ENCODE measurements at places on chromosomes 5 and 9. TPM values are rescaled to one million over a fixed set of nuclear protein-coding genes. Genes with fewer than 3 reads are reported as not detected.
A peak's percentile ranks its signal among the peaks of the same experiment; 100 is the strongest.

- DNase-seq: peak; percentile 48
Measured at GRCh38 chr9:95980262-95981125, 105.0 kb downstream of the ERCC6L2 start.

GRCh38 chr9:75692309-75692708, 198.2 kb upstream of the PCSK5 start:
- no peak for DNase-seq

- DNase-seq: no peak
Measured at GRCh38 chr5:66652818-66653217, 56.6 kb downstream of the MAST4 start.

DNA sequence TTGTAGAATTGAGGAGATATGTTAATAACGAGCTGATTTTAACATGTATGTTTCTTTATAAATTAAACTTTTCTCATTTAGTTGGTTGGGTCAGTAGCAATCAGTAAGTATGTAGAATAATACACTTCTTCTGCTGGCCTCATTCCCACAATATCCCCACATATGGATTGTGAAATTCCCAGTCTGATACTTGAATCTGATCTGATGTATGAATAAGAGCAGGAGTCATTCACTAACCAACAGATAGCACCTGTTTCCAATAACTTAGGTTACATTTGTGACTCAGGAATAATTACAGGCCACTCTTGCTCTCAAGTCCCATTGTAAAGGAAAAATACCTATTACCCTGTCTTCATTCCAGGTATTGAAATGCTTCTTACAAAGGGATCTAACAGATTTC, 23.9 kb downstream of the SLC36A1 start:
- DNase-seq: no peak

- DNase-seq: no peak
Measured at GRCh38 chr9:119941091-119941490, 571.9 kb upstream of the BRINP1 start.

DNA sequence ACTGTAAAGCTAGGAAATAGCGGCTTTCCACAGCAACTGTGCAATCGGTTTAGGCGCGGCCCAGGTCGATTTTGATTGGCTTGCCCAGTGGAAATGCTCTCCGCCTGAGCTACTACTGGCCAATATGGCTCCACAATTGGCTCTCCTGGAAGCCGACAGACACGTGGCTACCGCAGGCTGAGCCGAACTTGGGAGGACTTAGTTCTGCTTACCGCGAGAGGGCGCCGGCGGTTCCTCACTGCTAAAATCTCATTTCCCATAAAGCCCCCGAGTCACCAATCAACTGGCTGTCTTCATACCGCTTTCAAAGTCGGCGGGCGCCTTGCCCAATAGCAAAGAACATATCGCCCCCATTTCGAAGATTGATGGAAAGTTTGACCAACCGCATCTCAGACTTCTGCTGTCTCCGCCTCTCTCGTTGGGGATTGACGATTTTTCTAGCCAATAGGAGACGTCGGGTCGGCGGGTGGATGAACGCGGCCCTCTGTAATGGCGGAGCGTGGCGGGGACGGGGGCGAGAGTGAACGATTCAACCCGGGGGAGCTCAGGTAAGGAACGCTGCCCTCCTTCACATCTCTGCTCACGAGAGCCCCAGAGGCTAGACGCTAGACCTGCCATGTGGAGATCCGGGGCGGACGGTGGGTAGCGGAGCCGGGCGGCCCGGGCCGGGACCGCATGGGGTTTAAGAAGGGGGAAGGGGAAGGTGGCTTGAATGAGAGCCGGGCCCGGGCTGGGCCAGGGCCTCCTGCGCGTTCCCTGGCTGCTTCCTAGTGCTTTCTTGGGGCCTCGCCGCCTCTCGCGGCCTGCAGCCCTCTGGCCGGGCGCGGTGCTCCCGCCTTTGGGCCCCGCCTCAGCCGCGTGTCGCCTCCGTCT, at the start of gene TCERG1:
Gene TCERG1 (plus strand): TSS at position 473 of the 873 bp plus-strand sequence. CDS start 17 bp downstream, at position 490.
- peak; percentile 100 for DNase-seq

DNA sequence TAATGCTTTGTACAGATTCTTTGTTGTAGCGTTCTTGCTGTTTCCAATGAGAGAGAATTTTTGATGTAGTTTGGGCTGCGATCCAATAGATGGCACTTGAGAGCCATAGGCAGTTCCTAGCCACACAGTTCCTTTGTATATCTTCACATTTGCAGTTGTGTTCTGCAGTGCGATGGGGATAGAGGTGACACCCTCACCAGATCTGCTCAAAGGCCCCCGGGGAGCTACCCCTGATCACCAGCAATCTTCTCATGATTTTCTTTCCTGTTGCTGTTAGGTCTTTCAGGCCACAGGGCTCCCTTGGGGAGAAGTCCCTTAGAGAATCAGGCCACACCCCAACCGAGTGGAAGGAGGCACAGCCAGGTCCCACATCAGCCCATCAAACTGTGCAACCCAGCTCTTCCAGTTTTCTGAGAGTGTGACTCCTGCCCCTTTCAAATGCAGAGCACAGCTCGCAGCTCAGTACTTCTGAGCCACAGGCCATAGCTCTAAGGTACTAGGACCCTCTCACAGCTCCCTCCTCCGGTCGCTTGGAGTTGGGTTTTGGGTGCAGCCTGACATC, 353.7 kb downstream of the SLCO4C1 start:
- peak; percentile 55 for DNase-seq

DNA sequence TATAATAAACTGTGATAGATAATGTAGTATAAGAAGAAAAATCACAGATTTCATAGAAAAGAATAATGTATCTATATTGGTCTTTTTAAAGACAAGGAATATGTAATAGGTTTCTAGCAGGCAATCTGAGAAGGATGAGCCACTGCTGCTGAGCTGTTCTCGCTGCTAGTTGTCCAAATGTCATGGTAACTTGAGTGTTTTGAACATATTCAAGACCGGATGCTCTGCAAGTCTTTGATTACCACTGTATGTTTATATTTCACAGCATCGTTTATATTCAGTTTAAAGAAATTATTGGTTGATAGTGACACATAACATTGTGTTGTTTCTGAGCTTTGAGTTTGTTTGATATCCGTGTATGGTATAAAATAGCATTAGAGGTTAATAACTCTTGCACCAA, 9.6 kb downstream of the C5orf47 start:
- no peak for DNase-seq

DNA sequence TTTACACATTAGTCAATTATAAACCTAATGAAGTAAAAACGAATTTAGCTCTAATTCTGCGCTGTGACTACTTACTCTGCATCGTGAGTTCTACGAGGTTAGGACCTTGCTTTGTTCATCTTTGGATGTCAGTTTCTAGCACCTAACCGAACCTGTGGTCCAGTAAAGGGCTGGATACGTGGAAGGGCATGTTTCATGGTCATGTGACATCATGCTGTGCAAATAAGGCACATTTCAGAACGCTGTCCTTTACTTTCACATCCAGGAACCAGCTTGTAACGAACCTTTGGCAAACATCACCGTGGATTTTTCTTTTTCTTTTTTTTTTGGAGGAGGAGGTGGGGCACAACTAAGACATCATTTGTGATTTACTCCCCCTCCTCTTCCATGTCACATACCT, 15.0 kb downstream of the BASP1 start:
- DNase-seq: no peak

DNA sequence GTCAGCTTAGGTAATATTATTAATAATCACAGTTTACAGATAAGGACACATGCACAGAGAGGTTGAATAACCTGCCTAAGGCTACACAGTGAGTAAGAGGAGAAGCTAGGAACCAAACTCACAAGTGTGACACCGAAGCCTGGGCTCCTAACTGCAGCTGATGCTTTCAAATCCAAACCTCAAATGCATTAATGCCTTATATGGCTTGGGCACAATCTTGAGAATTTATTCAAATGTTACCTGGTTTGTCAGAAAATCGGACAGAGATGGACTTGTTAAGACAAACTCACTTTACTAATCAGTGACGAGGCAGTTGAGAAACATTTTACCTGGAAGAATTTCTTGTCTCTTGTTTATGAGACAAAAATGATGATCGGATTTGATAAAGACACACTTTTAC, 54.7 kb downstream of the DAP start:
- no peak for DNase-seq

GRCh38 chr9:114399381-114399780, 11.6 kb upstream of the AKNA start:
- DNase-seq: no peak

DNA sequence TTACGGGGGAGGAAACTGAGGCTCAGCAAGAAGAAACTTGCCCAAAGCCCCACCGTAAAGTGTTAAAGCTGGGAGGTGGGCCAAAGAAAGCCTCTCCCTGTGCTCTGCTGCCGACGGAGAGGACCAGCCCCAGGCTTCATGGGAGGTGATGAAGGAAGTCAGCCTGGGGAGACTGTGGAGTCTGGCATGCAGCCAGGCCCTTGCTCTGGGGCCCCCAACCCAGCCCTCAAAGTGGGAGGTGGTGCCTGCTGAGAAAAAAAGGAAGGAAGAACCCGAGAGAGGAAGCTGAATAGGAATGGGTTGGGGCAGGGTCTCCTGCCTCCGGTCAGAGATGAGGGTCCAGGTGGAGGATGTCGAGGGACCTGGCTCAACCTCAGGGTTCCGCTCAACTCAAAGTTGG, 3.8 kb downstream of the RNF44 start:
- DNase-seq: peak; percentile 58

- no peak for DNase-seq
Measured at GRCh38 chr9:74644023-74644422, 146.9 kb downstream of the RORB start.

GRCh38 chr9:35180801-35181200, 19.0 kb downstream of the UNC13B start:
- DNase-seq: no peak

GRCh38 chr9:136516191-136516654, 29.6 kb downstream of the NOTCH1 start:
- DNase-seq: no peak

DNA sequence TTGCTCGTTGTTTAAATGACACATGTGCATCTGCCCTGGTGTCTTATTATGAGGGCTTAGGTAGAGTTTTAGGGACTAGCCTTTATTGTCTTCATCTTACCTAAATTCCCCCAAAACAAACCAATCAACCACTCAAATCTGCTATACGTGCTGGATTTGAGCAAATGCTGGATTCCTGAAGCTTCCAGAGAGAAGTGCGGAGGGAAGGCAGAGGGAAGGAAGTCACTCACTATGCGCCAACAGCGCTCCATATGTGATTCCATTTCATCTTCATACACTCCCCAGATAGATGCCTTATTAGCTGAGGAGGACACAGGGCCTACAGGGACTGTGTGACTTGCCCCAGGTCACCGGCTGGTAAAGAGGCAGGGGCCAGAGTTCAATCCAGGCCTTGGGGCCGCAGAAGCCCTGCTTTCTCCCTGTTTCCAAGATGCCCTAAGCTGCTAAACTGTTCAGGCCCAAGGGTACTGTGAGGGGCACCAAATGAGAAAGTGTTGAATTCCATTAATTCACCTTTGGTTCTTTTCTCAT, 63.5 kb downstream of the OTULIN start:
- no peak for DNase-seq

- DNase-seq: no peak
Measured at GRCh38 chr9:123787416-123787815, 142.5 kb downstream of the DENND1A start.

GRCh38 chr5:107519900-107520354, 150.8 kb downstream of the EFNA5 start:
- peak; percentile 50 for DNase-seq

GRCh38 chr5:159010661-159011442, 88.9 kb downstream of the EBF1 start:
- DNase-seq: no peak

GRCh38 chr5:141914199-141914743, 9.4 kb upstream of the DELE1 start:
- DNase-seq: peak; percentile 41

DNA sequence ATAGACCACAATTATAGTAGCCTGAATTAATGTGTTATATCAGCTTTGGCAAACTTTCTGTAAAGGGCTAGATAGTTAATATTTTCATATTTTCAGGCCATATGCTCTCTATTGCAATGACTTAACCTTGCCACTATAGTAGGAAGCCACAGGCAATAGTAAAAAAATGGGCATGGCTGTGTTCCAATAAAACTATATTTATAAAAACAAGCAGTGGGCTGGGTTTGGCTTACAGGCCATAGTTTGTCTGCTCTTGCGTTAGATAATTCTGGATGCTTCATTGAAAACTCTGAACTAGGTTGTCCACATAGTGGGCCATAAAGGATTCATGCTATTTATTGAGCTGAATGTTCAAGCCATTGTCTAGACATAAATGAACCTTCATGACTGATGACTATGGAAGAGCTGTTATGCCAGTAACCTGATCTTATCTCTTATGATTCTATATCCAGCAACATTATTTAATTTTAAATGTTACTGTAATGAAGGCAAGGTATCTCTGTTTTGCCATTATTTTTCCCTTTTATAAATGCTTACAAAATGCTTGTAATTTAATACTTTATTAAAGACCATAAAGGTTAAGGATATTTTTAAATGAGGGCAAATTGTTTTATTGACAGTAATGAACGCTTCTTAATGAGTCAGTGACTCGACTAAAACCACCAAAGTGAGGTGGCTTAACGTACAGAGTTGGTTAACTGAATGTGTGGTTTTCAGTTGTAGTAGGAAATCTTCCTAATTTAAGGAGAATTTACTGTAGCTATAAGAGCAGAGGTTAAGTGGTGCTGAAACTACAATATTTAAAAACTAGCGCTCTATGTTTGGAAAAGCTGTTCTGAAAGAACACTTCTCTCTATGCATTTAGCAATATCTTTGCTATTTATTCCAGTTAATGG, 560.6 kb downstream of the PRR16 start:
- DNase-seq: no peak

- DNase-seq: no peak
Measured at GRCh38 chr5:116152169-116152568, 67.3 kb downstream of the COMMD10 start.

GRCh38 chr9:120066315-120066714, 513.7 kb downstream of the CDK5RAP2 start:
- no peak for DNase-seq

- peak; percentile 59 for DNase-seq
Measured at GRCh38 chr9:109401169-109401989, 80.5 kb upstream of the EPB41L4B start.

DNA sequence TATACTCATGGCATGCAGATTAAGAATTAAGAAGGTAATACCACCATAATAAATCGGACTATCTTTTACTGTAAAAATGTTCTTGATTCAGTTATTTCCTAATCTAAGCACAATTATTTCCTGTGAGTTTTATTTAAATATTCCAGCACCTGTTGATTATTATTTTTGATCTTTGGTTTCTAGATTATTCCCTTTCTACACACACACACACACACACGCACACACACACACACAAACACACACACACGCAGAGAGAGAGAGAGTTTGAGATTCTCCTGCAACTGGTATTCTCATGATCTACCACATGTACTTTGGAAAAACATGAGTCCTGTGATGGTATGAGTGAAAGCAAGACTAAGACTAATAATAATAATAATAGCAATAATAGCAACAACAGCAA, 17.0 kb upstream of the CKMT2 start:
- DNase-seq: no peak

Gene PCDHGB5
- total RNA-seq: 11.3 TPM

Gene VCP
- total RNA-seq: 201 TPM

Gene RUSC2
- 37.5 TPM for total RNA-seq

Gene GLDC
- total RNA-seq: 1.6 TPM

Gene TPD52L3
- total RNA-seq: not detected

Gene SOWAHA
- total RNA-seq: 0.10 TPM

Gene NRARP
- 18.8 TPM for total RNA-seq

Gene FOXD4L4
- not detected for total RNA-seq

Gene C7
- 2.2 TPM for total RNA-seq

Gene RETREG1
- total RNA-seq: 160 TPM

Gene CD72
- total RNA-seq: 1.7 TPM
